A673 (cell line): ENCODE measurements at places on chromosomes 12 and 14. TPM values are rescaled to one million over a fixed set of nuclear protein-coding genes. Genes with fewer than 3 reads are reported as not detected.

DNA sequence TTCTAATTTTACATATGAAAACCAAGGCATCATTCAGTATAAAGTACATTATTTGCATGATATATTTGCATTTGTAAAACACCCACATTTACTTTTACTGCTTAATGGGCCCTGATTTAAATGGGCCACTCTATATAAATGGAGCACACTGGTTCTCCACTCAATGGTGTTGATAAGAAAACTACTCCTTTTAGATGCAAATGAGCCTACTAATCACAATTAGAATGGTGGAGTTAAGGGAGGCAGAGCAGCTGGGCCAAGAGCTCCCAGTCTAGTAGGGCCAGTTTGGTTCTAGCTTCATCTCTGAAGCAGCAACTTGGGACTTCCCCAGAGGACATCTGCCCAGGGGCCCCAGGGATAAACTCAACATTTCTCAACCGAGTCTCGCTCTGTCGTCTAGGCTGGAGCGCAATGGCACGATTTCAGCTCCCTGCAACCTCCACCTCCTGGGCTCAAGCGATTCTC lies 120.7 kb downstream of the FOXN3 start:
- no peaks in the 10 kb centered on the region for H3K27me3 ChIP-seq
- no peaks in the 10 kb centered on the region for H3K36me3 ChIP-seq
- no peaks in the 10 kb centered on the region for H3K4me1 ChIP-seq
- no peak for DNase-seq
- H3K4me3 ChIP-seq, result no peak overlapping the region

DNA sequence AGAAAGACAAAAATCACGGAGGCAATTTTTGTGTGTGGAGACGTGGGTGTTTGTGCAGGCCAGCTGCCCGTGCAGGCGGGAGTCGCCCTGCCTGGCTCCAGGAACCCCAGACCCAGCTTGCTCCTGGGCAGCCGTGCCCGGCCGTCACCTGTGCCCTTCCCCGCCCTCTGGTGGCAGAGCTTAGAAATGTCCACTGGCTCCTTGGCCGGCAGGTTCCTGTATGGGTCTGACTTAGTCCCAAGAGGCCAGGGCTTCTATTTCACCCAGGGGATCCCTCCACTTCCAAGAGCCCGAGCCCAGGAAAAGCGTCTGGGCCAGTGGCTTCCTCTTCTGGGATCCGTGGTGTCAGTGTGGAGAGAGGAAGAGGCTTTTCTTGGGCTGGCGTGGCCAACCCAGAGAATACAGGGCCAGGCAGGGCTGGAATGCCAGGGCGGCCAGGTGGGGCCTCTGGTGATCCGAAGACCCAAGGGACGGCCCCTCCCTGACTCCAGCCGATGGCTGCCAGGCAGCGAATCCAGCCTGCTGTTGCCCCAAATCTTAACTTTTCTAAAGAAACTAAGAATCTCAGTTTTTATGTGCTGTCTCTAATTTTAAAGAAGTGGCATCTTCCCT lies 120.9 kb downstream of the TMEM132C start:
- DNase-seq, result peak; percentile 8
- H3K27ac ChIP-seq, result no peak overlapping the region
- H3K4me1 ChIP-seq, result no peaks in the 10 kb centered on the region
- no peak overlapping the region for H3K4me3 ChIP-seq

Gene RASSF3
- 37.7 and 38.2 TPM in 2 replicates for total RNA-seq

DNA sequence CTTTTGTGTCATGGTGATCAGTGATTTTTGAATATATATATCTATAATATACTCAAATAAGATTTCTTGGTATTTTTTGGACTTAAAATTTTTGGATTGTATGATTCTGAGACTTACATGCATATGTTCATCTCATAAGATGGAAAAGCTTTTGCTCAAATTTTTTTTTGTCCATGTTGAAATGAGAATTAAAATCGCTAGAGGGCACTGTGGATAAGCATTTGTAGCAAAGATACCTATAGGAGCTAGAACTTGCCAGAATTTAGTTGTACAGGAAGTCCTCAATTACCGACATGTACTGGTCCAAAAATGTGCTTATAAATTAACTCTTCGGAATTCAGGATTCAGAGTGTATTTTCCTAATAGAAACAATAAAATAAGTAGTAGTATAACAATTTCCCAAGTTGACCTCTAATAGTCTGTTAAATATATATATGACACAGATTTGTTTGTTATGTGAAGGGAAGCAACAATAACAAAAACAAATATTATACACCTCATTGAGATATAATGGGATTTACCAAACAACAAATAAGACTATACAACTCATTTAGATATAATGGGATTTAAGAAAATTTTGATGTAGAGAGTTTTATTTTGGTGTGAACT lies 179.6 kb downstream of the TMEM117 start:
- H3K27me3 ChIP-seq, result no peaks in the 10 kb centered on the region
- no peak overlapping the region for H3K4me3 ChIP-seq
- no peaks in the 10 kb centered on the region for H3K36me3 ChIP-seq

- no peak for DNase-seq
- no peaks in the 10 kb centered on the region for H3K4me1 ChIP-seq
- H3K27ac ChIP-seq, result no peak overlapping the region
- H3K27me3 ChIP-seq, result peaks cover 9% of the 10 kb centered on the region
- H3K4me3 ChIP-seq, result no peak overlapping the region
- H3K36me3 ChIP-seq, result no peaks in the 10 kb centered on the region
These were observed 70.9 kb upstream of the PIWIL1 start for GRCh38 chr12:130266751-130267150.

Gene NOVA1
- total RNA-seq, result 13.4 and 16.0 TPM in 2 replicates

GRCh38 chr12:88391556-88391955 lies 188.7 kb downstream of the KITLG start:
- no peak overlapping the region for H3K4me3 ChIP-seq
- H3K27ac ChIP-seq, result no peak overlapping the region
- no peaks in the 10 kb centered on the region for H3K4me1 ChIP-seq
- no peaks in the 10 kb centered on the region for H3K36me3 ChIP-seq
- no peaks in the 10 kb centered on the region for H3K27me3 ChIP-seq
- DNase-seq, result peak; percentile 26

DNA sequence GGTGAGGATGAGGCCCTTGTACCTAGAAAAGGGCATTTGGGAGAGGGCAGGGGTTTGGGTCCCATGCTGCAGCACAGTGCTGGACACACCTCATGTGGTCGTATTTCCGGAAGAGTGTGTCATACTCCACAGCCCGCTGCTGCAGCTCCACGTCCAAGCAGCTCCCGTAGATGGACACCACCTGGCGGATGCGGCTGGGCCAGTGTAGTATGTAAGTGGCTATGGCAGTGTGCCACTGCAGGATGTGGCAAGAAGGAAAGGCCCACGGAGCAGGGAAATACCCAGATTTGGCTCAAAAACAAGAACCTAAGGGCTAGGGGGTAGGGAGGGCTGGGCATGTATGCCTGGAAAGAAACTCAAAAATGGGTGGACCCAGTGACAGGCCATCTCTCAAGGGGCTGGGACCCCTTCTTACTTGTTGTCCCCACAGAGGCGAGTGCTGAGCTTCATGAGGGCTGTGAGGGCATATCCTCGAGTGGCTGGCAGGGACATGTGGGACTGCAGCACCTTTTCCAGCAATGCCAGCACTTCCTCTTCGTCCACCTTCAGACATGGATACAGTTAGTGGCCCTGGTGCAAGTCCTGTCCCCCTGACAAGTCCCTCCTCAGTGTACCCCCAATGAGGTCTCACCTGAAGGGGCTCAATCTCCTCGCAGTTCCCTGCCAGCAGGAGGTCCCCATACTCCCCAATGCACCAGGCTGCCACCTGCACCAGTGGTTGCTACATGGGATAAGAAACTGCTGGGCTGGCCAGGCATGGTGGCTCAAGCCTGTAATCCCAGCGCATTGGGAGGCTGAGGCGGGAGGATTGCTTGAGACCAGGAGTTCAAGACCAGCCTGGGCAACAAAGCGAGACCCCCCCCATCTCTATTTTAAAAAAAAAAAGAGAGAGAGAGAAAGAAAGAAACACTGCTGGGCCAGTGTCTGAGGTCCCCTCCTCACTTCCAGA lies 5.4 kb downstream of the AP1G2 start:
- no peaks in the 10 kb centered on the region for H3K27me3 ChIP-seq
- H3K4me1 ChIP-seq, result peaks cover 5% of the 10 kb centered on the region
- peaks cover 11% of the 10 kb centered on the region for H3K36me3 ChIP-seq
- no peak overlapping the region for H3K4me3 ChIP-seq

- H3K4me3 ChIP-seq, result no peak overlapping the region
- H3K27me3 ChIP-seq, result no peaks in the 10 kb centered on the region
These were observed 186.8 kb downstream of the FUT8 start for GRCh38 chr14:65599375-65599774.

- no peaks in the 10 kb centered on the region for H3K27me3 ChIP-seq
- no peak overlapping the region for H3K4me3 ChIP-seq
- H3K4me1 ChIP-seq, result no peaks in the 10 kb centered on the region
These were observed 411.0 kb downstream of the NELL2 start for GRCh38 chr12:44465139-44465538.

- DNase-seq, result no peak
- H3K4me1 ChIP-seq, result no peaks in the 10 kb centered on the region
- no peaks in the 10 kb centered on the region for H3K36me3 ChIP-seq
- no peak overlapping the region for H3K27ac ChIP-seq
These were observed 1291.6 kb downstream of the FSCB start for GRCh38 chr14:43215524-43215923.

DNA sequence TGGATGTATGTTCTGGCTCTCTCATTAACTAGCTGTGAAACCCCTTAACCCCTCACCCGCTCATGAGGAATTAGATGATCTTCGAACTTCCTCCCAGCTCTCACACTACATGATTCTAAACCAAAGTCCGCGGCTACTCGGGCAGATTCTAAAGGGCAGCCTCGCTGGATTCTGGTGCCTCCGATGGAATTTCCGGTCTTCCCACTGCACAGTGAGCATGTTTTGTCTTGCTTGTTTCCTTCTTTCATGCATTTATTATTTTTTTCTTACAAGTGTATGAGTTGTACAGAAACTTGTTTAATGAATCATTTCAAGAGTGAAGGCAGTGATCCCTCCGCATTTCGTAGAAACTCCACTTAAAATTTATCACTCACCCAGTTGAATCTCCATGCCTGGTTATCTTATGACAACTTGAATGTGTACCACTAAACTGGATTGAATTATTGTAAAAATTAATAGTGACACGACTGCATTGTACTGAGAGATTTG lies 4.5 kb upstream of the HCAR3 start:
- H3K27ac ChIP-seq, result no peak overlapping the region
- H3K4me3 ChIP-seq, result no peak overlapping the region
- no peak for DNase-seq
- no peaks in the 10 kb centered on the region for H3K4me1 ChIP-seq
- no peaks in the 10 kb centered on the region for H3K36me3 ChIP-seq

- H3K27ac ChIP-seq, result no peak overlapping the region
- H3K4me3 ChIP-seq, result no peak overlapping the region
- H3K27me3 ChIP-seq, result no peaks in the 10 kb centered on the region
- no peaks in the 10 kb centered on the region for H3K4me1 ChIP-seq
- H3K36me3 ChIP-seq, result peaks cover 100% of the 10 kb centered on the region
- no peak for DNase-seq
These were observed 23.9 kb downstream of the NCKAP1L start for GRCh38 chr12:54521293-54522060.

DNA sequence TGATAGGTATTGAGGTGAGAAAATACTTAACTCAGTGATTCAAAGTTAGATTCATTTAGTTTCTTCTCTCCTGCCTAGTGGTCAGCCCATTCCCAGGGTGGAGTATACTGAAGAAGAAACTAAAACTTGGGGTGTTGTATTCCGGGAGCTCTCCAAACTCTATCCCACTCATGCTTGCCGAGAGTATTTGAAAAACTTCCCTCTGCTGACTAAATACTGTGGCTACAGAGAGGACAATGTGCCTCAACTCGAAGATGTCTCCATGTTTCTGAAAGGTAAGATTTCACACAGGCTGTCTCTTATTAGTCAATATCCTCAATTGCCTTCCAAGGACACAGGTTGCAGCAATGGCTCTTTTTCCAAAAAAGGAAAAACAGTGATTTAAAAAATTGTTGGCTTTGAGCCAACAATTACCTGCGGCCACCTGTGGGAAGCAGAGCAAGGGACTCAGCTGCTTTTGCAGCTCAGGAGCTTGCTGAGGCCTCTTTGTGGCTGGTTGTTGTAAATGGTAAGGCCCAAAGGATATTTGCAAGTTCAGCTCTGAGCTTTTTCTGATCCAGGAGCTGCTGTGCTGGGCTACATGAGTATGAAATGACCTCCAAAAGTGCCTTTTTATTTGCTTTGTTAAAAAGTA lies 33.9 kb downstream of the TPH2 start:
- no peak for DNase-seq
- no peaks in the 10 kb centered on the region for H3K4me1 ChIP-seq
- no peak overlapping the region for H3K4me3 ChIP-seq
- H3K27ac ChIP-seq, result no peak overlapping the region

DNA sequence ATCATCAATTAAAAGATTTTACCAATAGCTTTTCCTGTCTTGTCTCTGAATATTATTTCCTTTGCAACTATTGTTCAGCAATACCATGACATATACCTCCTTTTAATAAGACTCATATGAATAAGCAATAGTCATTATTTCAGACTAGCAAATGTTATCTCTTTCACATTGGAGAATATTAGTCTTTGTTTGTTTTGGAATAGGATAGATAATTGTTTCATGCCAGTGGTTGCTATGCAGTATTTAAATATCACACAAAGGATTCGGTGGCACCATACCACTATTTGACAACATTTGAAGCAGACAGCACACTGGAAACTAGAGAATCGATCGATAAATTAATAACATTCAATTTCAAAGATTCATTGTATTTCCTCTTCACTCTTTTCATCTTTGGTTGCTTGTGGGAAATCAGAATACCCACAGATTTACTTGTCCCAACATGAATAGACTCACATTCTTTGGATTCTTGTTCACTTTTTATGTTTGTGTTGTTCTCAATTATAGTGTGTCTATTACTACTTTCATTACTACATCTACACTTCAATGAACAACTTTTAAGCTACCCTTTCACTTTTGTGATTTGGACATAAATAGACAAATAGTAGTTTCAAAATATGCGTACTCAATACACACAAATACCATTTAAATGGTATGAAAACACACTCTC lies 42.7 kb upstream of the TBPL2 start:
- no peak overlapping the region for H3K4me3 ChIP-seq
- no peak for DNase-seq
- no peak overlapping the region for H3K27ac ChIP-seq
- no peaks in the 10 kb centered on the region for H3K36me3 ChIP-seq

Gene TPPP2
- total RNA-seq, result not detected in 2 replicates

- H3K4me3 ChIP-seq, result no peak overlapping the region
- H3K27me3 ChIP-seq, result peaks cover 1% of the 10 kb centered on the region
- H3K36me3 ChIP-seq, result no peaks in the 10 kb centered on the region
- no peaks in the 10 kb centered on the region for H3K4me1 ChIP-seq
These were observed 132.9 kb upstream of the DAAM1 start for GRCh38 chr14:59055439-59056045.
